Upper lobe of right lung (tissue), 1 donor: ENCODE measurements at places on chromosomes 1 and 21.

DNA sequence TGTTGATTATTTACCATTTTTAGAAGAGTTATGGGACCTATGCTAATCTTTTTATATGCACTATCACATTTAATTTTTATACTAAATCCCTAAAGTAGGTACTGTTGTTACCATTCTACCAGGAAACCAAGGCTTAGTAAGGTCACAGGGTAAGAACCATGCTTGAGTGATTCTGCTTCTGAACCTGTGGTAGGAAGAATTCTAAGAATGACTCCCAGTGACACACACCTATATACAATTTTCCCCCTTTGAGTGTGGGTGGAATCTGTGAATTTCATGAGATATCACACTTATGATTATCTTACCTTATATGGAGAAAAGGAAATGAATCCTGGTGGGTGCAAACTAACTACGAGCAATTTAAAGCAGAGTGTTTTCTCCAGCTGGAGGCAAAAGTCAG lies 391.0 kb downstream of the USH2A start:
- no peak for DNase-seq

GRCh38 chr1:22454476-22455056 lies 2.9 kb downstream of the ZBTB40 start:
- DNase-seq, result no peak

- DNase-seq, result no peak
Measured at GRCh38 chr1:47433037-47433421, 4.8 kb upstream of the FOXD2 start.

- DNase-seq, result no peak
Measured at GRCh38 chr1:41608211-41608610, 123.7 kb upstream of the EDN2 start.
